AG10803 (cell line): ENCODE measurements at places on chromosomes 16 and 17.
A peak's percentile ranks its signal among the peaks of the same experiment; 100 is the strongest.

DNA sequence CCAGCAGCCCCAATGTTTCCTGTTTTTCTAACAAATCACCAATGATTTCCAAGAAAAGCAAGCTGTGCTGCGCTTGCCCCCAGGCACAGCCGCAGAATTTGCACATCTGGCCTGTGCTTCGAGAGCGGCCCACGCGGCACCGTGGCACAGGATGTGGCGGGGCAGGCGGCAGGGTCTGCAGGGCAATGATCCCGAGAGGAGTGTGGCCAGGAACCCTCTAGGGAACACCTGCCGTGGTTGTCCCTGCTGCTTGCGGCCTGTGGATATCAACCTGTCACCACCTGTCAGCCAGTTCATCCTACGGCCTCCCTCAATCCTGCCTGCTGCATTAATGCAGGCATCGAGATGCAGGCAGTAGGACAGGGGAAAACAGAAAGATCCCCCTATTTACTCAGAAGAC, 24.0 kb downstream of the PIK3R5 start:
- DNase-seq: no peak

GRCh38 chr17:64741038-64741641, 79.0 kb upstream of the SMURF2 start:
- peak; percentile 78 for DNase-seq

GRCh38 chr17:5640726-5641125, 56.4 kb upstream of the NLRP1 start:
- DNase-seq: peak; percentile 10

GRCh38 chr17:35084987-35085386, 21.5 kb upstream of the RFFL start:
- DNase-seq: no peak

- DNase-seq: no peak
Measured at GRCh38 chr16:89847940-89848297, 19.6 kb downstream of the SPIRE2 start.
